ENCODE measurements at places on chromosomes 6 and 20.

DNA sequence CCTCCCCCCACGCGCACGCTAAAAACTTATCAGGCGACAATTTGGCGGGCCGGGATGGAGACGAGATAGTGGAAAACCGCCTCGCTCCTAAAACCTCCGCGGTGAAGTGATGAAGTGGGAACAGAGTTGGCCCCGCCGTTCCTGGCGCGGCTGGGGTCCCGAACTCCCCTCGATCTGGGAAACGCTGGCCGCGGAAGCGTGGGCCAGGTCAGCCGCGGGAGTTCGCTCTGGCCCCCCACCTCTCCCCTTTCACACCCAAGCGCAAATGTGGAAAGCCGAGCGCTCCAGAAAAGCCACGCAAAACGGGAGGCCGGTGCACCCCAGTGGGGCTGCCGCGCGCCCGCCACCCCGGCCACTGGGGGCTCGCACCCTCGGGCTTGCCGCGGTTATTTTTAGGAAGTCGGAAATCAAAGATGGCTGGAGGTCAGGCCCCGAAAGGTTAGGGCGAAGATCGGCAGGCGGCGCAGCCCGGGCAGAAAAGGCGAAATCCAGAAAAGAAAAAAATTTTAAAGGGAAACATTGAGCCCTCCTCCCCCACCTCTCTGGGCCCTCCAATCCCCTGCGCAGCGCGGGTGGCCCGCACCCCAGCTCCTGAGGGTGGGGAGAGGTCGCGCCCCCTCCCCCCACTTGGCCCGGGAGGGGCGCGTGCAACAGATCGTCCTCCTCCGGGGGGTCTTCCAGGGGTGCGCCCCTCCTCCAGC lies 1.0 kb downstream of the SALL4 start:
- DNase-seq = peak; percentile 71

DNA sequence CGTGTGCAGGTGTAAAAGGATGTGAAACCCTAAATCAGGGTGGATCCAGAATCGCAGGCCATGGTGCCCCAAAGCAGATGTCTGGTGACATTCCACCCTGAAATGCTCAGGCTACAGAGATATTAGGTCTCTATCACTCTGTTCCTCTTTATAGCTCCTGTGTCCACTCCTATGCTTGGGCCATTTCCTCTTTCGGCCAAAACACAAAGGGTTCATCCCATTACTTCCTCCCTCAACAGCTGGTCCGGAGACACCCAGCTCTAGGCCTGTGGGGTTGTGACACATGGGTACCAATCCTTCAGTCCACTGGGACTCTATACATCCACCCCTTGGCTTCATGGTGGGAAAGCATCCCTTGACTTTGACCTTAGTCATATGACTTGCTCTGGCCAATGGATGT lies 1.7 kb upstream of the SIGLEC1 start:
- DNase-seq = no peak

GRCh38 chr20:34615477-34615876 lies 57.0 kb downstream of the MAP1LC3A start:
- no peak for DNase-seq

GRCh38 chr6:37050854-37051137 lies 45.3 kb downstream of the FGD2 start:
- DNase-seq = no peak

- DNase-seq = no peak
These were observed 10.9 kb upstream of the MYB start for GRCh38 chr6:135170238-135170637.

DNA sequence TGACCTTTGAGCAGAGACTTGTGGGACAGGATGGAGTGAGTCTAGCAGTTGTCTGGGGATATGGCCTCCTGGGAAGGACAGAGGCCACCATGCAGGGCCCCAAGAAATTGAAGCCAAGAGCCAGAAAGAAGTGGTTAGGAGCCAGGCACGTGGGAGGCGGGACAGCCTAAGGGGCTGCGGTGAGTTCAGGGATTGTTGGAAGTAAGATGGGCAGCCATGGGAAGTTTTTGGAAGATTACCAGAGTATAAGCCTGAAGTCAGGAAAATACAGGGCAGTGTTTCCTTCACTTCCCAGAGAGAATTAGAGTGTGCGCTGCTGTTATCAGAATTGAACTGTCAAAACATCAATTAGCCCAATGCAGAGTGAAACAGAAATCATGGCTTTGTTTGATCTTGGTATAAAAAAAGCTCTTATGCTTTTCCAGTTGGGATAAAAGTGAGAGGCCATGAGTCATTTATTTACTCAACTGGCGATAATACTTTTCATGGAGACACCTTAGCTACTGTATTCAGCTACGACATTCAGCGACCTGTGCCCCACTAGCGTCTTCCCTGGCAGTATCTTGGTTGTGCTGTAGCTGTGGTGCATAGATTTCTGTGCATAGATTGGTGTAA lies 66.9 kb downstream of the PHACTR2 start:
- no peak for DNase-seq

GRCh38 chr6:142796571-142796970 lies 148.4 kb downstream of the HIVEP2 start:
- DNase-seq = no peak

DNA sequence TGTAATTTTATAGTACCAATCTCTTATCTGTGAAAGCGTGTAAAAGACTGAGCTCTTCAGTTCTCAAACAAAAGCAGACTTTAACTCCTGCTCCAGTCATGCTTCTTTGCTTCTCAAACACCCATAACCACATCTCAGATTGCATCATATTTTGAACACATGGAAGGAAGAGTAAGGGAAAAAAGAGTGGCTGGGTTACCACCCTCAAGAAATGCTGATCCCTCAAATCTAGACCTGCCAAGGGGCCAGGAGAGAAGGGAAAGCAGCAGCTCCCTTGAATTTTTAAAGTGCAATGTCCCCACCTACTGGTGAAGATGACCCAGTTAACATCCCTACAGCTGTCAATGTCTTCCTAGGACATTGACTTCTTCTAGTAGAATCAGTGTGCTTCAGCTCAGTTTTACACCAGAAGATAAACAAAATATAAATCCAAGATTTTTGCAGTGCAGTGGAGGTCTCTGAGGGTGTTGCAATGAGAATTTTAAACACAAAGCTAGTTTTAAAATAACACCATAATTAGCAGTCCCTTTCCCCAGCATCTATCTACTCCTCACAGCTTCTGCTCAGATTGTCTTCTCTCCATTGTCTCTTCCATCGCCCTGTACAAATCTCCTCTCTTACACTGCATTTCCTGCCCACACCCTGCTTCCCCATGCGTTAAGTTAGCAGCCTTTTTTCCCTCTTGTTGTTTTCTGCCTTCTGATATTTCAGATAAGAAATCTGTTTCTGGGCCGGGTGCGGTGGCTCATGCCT lies 22.6 kb upstream of the HLA-DQB2 start:
- no peak for DNase-seq

Data from H1 (cell line).